ENCODE measurements at places on chromosomes 3 and 15. TPM values are rescaled to one million over a fixed set of nuclear protein-coding genes. Genes with fewer than 3 reads are reported as not detected.

DNA sequence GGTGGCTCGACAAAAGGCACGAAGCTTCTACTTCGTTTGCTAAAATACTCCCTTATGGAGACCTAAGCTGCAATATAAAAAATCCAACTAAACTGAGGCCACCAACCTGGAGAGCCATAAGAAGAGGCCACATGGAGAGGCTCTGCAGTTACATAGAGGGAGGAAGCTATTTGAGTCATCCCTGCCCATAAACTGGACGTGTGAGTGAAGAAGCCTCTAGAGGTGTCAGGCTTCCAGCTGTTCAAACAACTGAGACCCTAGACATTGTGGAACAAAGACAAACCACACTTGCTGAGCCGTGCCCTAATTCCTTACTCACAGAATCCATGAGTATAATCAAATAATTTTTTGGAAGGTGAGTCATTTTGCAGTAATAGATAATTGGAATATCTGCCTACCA is 50.2 kb upstream of the GMNC start:
- no peaks in the 10 kb centered on the region for H3K27me3 ChIP-seq
- no peak overlapping the region for H3K4me3 ChIP-seq
- H3K27ac ChIP-seq = no peak overlapping the region
- no peaks in the 10 kb centered on the region for H3K4me1 ChIP-seq
- no peak for DNase-seq

The ZIC4 gene
- total RNA-seq = not detected

DNA sequence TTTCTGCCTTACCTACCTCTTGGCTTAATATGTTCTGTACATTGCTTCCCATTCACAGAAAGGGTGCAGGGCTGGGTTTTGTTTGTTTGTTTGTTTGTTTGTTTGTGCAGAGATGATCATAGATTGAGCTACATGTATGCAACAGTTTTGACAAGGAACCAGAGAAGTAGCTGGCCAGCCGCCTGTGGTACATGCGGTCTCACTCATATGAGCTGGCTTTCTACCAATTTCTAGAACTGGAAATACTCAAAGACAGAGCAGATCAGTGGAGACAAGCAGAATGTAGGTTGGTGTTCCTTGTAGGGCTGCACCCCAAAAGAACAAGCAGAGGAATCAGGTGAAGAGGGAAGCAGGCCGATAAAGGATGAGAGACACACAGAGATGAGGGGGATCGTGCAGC is 502.7 kb downstream of the SOX2 start:
- no peak overlapping the region for H3K4me3 ChIP-seq
- no peak for DNase-seq
- H3K36me3 ChIP-seq = no peaks in the 10 kb centered on the region
- no peaks in the 10 kb centered on the region for H3K27me3 ChIP-seq
- H3K27ac ChIP-seq = no peak overlapping the region
- H3K4me1 ChIP-seq = peaks cover 16% of the 10 kb centered on the region

DNA sequence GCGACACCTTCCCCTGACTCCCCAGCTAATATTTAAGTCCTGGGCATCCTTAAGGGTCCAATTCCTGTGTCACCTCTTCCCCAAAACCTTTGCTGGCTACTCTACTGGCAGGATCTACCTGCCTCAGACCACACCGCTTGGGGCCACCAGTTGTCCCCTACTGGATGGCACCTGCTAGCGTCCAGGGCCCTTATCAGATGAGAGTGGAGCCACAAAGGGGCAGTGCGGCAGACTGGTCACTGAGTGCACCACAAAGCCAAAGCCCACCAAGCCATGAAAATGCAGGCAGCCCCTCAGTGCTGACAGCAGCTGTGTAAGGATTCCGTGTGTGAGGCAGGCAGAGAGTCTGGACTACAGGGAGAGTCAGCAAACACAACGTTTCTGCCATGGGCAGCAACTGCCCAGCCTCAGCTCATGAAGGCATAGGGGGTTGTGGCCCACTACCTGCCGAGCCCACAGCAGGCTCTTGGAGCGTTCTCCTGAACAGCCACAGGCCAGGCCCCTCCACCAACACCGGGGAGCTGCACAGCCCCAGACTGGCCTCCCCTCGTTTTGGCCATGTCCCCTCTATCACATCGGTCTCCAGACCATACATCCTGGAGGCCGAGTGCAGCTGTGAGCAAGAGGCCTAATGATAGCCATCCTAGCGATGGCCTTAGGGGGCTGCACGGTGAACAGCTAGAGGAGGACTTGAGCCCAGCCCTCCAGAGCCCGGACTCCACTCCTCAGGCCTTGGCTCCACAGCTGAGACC is 32.3 kb downstream of the ALDH1L1 start:
- no peaks in the 10 kb centered on the region for H3K4me1 ChIP-seq
- no peak overlapping the region for H3K4me3 ChIP-seq
- no peak for DNase-seq
- no peak overlapping the region for H3K27ac ChIP-seq
- peaks cover 2% of the 10 kb centered on the region for H3K27me3 ChIP-seq

GRCh38 chr3:45659661-45660566 is 29.3 kb upstream of the SACM1L start:
- no peaks in the 10 kb centered on the region for H3K36me3 ChIP-seq
- H3K4me1 ChIP-seq = peaks cover 5% of the 10 kb centered on the region
- no peaks in the 10 kb centered on the region for H3K27me3 ChIP-seq
- peak; percentile 72 for DNase-seq
- peak overlapping the region; percentile 68 for H3K27ac ChIP-seq

DNA sequence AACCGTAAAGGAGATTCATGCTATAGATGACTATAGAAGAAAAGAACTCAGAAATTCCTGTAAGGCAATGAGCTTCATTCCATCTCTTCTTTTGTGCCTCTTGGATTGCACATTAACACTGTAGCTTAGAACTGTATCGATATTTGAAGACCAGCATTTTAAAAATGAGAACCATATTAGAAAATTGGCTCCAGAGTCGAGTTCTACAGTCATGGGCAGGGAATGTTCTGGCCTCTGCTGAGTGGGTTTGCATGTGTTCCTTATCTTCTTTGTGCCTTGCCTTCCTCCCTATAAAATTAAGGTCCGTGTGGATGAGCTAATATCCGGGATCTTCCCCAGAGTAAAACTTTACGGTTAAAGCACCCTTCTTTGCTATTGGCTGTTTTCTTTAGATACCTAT is 77.4 kb upstream of the PLCL2 start:
- H3K27me3 ChIP-seq = no peaks in the 10 kb centered on the region
- H3K27ac ChIP-seq = no peak overlapping the region
- no peaks in the 10 kb centered on the region for H3K4me1 ChIP-seq
- no peak overlapping the region for H3K4me3 ChIP-seq
- no peaks in the 10 kb centered on the region for H3K36me3 ChIP-seq
- DNase-seq = no peak

The PRKCD gene
- 25.4 TPM for total RNA-seq

DNA sequence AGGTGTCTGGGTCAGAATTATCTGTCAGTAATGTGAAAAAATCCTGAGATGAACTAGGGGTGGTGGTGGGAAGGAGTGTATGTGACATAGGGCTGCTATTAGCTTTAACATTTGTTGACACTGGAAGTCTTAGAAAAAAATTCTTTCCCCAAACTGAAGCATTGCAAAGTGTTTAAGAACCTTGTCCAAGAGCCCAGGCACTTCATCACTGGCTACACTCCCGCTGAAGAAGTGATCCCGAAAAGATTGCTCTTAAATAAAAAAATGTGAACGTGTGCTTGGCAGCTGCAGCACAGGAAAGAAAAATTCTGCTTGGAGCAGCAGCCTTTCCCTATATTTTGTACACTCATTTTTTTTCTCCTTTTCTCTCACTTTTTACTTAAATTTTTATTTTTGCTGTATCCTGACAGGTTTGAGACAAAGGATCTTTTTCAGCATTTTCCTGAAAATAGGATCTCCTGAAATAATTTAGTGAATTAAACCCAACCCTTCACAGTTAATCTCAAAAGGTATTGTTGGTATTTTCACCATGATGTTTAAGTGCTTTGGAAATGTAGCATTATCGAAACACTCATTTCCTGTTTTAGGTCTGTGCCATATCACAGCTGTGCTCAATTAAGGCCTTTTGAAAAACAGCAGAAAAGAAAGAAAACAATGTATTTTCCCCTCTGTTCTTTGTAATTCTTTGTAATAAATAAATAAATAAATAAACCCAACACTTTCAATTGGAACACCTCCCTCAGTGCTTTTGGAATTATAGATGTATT is 477.6 kb downstream of the ZNF385D start:
- peak; percentile 72 for DNase-seq
- no peaks in the 10 kb centered on the region for H3K27me3 ChIP-seq
- no peaks in the 10 kb centered on the region for H3K36me3 ChIP-seq
- peak overlapping the region; percentile 51 for H3K27ac ChIP-seq

DNA sequence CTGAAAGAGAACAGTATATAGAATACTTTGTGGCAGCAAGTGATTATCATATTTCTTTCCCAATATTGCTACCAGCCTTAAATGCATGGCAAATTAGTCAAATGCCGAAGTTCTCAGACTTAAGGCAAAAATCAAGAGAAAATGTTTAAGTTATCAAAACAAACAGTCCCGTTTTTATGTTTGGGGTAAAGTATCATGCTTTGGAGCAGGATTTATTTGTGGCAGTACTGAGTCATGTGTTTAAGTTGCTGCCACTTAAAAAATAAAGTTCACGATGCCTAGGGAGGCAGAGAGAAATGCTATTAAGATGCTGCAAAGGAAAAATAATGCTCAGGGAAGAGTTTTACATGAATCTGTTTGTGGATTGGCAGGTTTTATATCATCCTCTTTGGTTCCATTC is 417.4 kb upstream of the MDFIC2 start:
- peaks cover 21% of the 10 kb centered on the region for H3K4me1 ChIP-seq
- H3K27ac ChIP-seq = no peak overlapping the region
- no peaks in the 10 kb centered on the region for H3K36me3 ChIP-seq

The SLC38A3 gene
- total RNA-seq = 0.68 TPM

Measured in astrocyte (in vitro differentiated cells and primary cell).